ENCODE measurements at places on chromosomes 5 and 9.

- DNase-seq, result no peak
Measured at GRCh38 chr5:28165096-28165495, 1126.7 kb upstream of the CDH9 start.

DNA sequence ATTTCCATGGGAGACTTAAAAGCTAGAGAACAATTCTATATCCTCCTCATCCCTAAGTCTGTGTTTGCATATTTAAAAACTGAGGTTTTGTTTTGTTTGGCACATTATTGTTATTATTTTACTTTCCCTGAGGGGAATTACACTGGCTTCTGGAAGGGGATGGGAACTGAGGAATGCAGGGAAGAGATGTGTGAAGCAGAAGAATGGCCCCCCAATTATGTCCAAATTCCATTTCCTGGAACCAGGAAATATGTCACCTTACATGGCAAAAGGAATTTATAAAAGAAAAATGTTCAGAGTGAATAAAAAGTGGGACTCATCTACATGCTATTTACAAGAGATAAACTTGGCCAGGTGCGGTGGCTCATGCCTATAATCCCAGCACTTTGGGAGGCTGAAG, 129.8 kb downstream of the MARCHF11 start:
- DNase-seq, result no peak

DNA sequence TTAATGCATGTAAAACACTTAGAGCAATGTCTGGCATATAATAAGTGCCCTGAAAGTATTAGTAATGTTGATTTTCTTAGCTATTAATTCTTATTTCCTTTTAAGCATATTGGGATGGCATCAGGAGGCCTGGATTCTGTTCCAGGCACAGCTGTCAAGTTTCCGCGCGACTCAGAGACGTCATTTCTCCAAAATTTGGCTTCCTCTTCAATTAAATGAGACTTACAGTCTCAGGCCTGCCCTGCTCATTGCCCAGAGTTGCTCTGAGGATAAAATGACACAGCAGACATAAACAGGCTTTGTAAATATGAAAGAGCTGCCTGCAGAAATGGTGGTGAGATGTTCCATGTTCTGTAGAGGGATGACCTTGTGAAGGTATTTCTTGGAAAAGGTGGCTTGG, 159.8 kb upstream of the GLRA1 start:
- no peak for DNase-seq

- DNase-seq, result no peak
Measured at GRCh38 chr5:151110992-151111391, 30.2 kb upstream of the TNIP1 start.

DNA sequence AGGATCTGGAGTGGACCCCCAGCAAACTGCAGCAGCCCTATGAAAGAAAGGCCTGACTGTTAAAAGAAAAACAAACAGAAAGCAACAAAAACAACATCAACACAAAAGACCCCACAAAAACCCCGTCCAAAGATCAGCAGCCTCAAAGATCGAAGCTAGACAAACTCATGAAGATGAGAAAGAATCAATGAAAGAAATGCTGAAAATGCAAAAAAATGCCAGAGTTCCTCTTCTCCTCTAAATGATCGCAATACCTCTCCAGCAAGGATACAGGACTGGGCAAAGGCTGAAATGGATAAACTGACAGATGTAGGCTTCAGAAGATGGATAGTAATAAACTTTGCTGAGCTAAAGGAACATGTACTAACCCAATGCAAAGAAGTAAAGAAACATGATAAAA, 526.3 kb upstream of the DAB2 start:
- no peak for DNase-seq

DNA sequence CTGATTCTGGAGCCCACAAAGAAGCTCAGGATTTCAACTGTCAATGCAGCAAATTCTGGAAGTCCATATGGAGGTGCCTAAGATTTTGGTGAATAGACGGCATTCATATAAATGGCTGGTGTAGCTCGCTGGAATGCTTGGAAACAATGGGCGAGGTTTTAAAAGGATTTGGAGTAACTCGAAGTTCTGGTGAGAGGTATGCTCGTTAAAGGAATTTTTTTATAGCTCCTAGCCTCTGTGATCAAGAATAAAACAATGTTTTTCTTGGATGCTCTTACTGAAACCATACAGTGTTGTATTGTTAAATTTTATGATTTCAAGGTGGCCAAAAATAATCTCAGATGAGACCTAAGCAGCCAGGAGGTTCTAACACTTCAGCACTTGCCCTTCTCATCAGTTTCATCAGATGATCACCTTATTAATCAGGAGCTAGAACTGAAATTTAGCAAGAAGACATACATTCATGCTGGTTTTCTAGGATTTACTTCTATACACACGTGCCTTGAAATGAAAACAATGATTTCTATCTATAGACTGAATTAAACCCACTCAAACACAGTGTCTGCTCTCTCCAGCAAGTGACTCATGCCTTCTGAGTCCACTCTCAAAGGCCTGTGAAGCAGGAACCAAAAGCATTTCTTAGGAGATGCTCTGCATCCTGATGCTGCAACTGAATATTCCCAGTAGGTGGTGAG, 79.2 kb downstream of the OTULIN start:
- DNase-seq, result no peak

DNA sequence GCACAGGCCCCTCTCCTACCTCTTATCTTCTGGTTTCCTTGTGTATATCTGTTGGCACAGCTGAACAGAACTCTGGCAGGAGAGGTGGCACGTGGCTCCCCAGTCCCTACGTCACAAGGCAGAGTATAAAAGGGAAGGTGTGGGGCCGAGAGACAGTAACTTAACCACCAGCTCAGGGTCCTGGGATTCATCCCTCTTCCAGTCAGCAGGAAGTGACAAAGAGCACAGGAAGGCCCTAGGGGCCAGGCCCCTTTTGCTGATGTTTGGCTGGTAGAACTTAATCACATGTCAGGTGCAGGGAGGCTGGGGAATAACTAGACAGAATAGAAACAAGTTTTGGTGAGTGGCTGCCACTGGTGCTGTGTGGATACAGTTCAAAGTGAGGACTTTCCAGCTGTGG, 4.5 kb upstream of the ICE1 start:
- no peak for DNase-seq

DNA sequence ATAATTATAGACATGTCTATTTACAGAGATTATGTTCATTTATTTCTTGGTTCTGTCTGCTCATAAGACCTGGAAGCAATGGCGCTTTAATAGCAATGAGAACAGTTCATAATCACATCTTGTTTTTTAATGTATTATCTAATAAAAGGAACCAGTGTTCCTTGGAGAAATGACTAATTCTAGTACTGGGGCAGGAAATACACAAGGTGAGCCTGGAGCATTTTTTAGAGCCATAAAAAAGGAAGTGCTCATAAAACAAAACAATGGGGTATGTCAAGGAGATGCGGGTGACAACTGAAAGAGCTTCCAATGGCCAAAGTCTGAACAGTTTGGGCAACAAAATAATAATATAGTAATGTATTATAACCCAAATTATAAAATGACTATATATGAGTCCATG, 531.9 kb upstream of the CHD1 start:
- DNase-seq, result no peak

DNA sequence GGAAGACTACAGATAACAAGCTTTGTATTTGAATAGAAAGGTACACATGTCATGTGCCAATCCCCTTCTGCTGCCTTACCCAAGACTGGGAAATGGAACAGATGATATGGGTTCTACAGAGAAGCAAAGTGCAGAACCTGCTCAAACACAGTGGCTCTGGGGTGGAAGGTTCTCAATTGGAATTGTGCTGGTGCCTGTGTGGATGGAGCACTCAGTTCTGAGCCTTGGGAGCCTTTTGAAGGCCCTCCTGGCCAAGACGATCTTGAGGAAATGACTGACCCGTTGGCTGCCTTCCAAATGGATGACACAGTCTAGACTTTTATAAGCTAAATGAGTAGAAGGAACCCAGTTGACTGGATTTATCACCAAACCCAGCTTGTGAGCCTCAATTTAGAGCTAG, 4.2 kb upstream of the PRSS3 start:
- DNase-seq, result no peak

DNA sequence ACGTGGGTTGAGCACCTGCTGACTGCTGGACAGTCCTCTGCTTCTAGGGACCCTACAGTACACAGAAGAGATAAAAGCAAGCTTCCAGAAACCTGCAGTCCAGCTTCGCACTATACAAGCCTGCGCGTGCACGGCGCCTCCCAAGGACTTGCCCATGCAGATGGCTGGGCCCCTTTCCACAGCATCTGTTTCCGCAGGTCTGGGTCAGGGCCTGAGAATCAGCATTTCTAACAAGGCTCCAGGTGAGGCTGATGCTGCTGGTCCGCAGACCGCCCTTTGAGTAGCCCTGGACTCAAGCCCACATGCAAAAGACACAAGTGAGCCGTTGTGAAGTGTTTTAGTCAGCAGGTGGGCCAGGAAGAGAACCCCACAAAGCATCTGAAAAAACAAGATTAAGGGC, 133.1 kb downstream of the HSD17B3 start:
- no peak for DNase-seq

DNA sequence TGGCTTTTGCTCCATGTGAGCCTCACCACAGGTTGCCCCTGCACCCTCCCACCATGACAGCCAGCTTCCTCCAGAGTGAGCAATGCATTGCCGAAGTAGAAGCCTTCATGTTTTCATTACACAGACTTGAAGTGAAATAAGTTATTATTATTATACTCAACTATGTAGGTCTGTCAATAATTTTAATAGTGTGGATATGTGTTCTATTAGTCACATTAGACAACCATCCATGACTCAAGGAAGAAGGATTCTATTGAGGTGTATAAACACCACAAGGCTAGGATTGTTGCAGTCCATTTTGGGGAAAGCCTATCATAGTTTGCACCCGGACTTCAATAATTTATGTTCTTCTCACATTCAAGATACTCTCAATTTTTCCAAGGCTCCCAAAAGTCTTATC, 369.5 kb downstream of the TAF11L14 start:
- DNase-seq, result no peak

DNA sequence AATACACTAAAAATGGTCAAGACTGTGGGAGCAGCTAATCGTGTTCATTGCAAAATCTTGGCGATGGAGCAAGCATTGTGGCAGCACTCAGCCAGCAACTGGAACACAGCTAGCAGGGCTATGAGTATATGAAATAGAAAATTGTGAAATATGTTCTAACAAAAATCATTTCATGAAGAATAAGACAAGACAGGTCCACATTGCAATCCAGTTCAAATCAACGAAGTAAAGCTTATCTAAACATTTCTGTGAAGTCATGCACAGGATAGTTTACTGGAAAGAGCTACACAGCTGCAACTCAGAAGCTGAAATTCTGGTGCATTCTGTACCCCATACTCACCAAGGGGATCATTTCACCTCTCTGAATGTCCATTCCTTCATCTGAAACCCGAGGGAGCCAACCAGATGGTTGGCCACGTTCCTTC, 5.3 kb upstream of the NFIL3 start:
- no peak for DNase-seq

GRCh38 chr9:35714579-35715252, 17.3 kb downstream of the TLN1 start:
- DNase-seq, result no peak

DNA sequence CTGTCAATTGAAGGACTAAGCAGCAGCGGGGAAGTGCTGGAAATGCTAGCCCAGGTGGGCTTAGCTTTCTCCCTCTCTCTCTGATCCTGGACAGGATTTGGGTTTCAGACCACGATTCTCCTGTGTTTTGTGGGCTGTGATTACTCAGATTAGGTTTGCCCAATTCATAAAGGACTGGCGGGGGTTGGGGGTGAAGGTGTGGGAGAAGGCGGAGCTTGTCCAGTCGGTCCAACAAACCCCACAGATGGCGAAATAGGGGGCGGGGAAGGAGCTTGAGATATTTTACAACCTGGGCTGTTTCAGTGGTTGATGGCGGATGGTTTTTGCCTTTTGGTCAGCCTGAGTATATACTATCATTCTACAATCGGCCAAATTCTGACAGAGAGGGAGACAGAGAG, 35.2 kb downstream of the PCDHAC2 start:
- no peak for DNase-seq

- DNase-seq, result no peak
Measured at GRCh38 chr9:75239176-75239575, 150.9 kb downstream of the OSTF1 start.

- DNase-seq, result no peak
Measured at GRCh38 chr5:137651022-137651421, 84.9 kb downstream of the KLHL3 start.

DNA sequence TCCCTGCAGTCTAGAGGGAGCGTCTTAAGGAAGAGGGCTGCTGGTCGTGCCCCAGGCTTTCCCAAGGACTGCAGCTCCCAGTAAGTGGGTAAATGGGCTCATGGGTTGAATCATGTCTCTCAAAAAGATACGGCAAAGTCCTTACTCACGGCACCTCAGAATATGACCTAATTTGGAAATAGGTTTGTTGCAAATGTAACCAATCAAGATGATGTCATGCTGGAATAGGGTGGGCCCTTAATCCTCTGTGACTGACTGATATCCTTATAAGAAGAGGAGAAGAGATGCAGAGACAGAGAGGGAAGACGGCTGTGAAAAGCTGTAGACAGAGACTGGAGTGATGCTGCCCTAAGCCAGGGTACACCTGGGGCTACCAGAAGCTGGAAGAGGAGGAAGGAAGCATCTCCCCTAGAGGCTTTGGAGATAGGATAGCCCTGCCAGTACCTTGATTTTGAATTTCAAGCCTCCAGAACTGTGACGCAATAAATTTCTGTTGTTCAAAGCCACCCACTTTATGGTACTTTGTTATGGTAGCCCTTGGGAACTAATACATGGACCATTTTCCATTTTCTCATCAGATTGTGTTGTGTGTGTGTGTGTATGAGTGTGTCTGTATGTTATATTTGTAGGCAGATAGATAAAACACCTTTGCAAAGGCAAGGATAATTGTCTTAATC, 15.0 kb downstream of the GALNT10 start:
- no peak for DNase-seq

GRCh38 chr9:116812231-116813030, 125.3 kb downstream of the TRIM32 start:
- no peak for DNase-seq

DNA sequence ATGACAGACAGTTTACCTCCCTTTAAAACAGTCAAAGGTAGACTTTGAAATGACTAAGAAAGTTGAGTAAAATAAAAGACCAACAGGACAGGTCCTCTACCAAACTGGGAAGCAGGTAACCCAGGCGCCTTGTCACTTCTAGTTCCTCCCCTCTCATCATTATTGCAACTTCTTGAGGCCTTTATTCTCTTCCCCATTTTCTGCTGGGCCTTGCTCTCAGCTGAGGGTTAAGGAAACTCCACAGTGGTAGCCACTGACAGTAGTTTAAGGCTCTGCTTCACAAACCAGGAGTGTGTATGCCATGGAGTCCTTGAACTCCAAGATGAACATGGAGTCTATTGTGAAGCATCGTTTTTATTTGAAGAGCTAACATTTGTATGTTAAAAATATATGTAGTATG, 36.9 kb upstream of the TCERG1 start:
- DNase-seq, result no peak

GRCh38 chr9:107216329-107216728, 66.8 kb upstream of the RAD23B start:
- DNase-seq, result no peak

- DNase-seq, result no peak
Measured at GRCh38 chr5:161098516-161098915, 246.5 kb upstream of the ATP10B start.

GRCh38 chr5:124887223-124887622, 140.8 kb upstream of the ZNF608 start:
- no peak for DNase-seq
